Hematopoietic multipotent progenitor cell treated with erythropoietin and hydrocortisone succinate and interleukin-3 and kit ligand, for 4 days (in vitro differentiated cells): ENCODE measurements at places on chromosomes 7 and 10.
A peak's percentile ranks its signal among the peaks of the same experiment; 100 is the strongest.

DNA sequence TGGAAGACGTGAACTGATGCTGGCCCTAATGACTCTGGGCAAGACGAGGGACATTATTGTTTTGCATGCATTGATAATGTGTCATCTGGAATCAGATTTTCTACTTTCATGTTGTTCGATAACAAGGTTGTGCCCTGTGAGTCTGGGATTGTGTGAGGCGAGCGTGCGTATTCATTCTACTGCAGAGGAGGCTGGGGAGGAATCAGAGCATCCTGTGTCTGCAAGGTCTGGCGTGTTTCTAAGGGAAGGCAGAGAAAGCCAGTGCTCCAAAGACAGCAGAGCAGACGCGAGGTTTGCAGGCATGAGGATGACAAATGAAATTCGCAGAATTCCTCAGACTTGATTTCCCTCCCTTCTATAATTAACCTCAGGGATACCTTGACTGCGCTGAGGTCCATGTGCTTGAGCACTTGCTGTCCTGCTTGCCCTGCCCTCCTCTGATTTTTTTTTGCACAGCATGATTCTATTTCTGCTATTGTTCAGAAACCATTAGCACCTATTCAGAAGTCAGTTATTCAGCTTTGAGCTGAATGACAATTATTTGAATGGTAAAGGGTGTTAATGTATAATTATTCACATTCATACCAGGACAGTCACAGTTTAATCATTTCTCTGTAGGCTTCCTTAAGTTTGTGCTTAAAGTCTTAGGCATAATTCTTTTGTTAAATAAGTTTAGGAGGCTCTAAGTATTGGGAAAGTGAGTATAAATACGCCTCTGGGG lies 233.6 kb downstream of the EBF3 start:
- no peak for DNase-seq

GRCh38 chr7:95269640-95270039 lies 54.7 kb downstream of the PON1 start:
- DNase-seq = no peak

DNA sequence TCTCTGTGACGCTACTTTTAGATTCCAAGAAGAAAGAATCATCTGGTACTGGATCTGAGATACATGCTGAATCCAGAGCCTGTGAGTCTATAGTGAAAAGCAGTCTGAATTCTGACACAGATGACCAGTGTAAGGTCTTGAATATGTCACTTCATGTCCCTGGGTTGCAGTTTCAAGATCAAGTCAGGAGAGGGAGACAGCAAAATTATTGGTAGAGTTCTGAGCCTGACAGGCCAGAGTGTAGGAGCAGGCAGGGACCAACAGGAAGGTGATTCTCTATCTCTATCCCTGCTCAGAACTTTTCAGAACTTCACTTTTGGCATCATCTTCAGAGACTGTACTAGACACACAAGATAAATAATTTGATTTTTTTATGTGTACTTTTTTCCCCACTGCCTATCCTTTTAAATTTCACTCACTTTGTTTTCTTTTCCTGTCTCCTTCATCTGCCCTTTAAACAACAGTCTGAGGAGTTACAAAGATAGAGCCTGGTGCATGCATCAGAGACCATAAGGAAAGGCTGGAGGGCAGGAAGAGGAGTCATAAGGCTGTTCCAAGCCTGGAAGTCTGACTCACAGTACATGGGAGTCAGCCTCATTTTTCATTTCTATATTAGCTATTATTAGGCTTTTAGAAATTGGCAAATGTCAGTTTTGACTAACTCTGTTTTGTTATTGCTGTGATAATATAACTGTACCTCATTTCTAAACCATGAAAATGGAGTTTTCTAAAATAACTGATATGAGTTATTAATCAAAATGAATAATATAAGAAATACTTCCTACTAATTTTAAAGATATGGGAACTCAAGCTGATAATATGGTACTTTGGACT lies 120.2 kb upstream of the TMEM229A start:
- DNase-seq = peak; percentile 42

GRCh38 chr7:25877802-25878789 lies 273.9 kb upstream of the NFE2L3 start:
- no peak for DNase-seq

- no peak for DNase-seq
Measured at GRCh38 chr7:92010215-92010614, 69.6 kb downstream of the AKAP9 start.

- DNase-seq = peak; percentile 89
Measured at GRCh38 chr10:95363303-95363912, 72.6 kb upstream of the PDLIM1 start.

- no peak for DNase-seq
Measured at GRCh38 chr7:159116581-159117339, 27.9 kb downstream of the VIPR2 start.

DNA sequence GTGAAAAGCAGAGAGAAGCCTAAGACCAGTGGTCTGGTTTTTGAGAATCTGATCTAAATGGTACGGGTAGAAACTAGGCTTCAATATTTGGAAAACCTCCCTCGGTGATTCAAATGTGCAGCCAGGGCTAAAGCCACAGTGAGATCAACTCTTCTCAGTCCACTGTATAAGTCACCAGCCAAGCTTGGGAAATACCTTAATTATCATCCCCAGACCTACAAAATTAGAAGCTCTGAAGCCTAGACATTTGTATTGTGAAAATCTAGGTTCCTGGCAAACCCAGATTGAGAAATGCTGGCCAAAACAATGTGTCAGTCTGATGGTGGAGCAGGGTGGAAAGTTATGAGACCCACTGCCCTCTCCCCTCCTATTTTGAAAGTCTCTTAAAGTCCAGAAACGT lies 131.7 kb downstream of the DGKI start:
- DNase-seq = no peak

DNA sequence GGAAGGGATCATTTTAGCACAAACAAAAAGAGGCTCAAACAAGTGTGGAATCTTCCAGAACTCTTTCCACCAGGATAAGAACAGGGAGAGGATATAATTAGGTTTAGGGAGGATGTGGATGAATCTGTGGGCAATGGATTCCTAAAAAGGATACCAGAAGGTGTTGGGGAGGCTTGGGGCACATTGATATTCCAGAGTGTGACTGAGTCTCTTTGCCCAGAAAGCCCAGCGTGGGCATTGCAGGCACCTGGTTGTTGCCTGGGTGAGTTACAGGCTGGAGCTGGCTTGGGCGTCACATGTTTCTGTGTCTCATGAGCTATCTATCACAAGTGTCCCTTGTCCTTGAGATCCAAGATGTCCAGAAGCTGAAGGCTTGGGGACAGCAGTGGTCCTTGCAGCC lies 3.3 kb downstream of the COL26A1 start:
- no peak for DNase-seq

DNA sequence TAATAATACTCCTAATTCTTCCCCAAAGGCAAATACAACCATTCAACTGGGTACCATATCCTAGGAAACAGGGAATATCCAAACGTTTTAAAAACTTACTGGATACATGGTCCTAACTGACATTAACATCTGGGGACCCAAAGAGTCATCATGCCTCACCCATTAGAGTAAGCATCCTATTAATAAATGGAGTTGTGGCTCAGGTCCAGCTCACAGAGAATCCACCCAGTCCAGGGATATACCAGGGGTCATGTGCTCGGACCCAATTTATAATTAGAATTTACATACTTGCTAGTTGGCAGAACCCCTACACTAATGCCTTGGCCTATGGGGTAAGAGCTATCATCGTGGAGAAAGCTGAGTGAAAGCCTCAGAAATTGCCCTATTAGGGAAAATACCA lies 670.0 kb downstream of the XPNPEP1 start:
- DNase-seq = no peak

- no peak for DNase-seq
Measured at GRCh38 chr10:45514291-45515270, 140.6 kb downstream of the ALOX5 start.

DNA sequence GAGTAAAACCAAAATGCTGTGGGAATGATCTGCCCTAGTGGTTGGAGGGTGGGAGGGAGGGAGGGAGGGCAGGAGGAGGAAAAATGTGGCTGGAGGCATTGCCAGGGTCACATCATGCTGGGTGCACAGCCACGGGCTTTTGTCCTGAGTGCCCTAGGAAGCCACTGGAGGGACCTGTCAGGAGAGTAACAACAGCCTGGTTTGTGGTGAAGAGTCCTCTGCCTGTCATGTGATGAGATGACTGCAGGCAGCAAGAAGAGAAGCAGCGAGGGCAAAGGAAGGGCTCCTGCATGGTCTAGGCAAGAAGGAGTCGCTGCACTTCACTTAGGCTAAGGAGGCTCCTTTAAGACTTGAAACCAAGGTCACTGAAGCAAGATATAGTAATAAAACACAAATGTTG lies 65.6 kb downstream of the PKD1L1 start:
- DNase-seq = peak; percentile 7

GRCh38 chr10:90947030-90947960 lies 26.4 kb upstream of the ANKRD1 start:
- DNase-seq = peak; percentile 50
